ENCODE measurements at places on chromosomes 4 and X.
A peak's percentile ranks its signal among the peaks of the same experiment; 100 is the strongest.

- no peak for DNase-seq
Measured at GRCh38 chrX:65677954-65678469, 10.6 kb downstream of the MSN start.

DNA sequence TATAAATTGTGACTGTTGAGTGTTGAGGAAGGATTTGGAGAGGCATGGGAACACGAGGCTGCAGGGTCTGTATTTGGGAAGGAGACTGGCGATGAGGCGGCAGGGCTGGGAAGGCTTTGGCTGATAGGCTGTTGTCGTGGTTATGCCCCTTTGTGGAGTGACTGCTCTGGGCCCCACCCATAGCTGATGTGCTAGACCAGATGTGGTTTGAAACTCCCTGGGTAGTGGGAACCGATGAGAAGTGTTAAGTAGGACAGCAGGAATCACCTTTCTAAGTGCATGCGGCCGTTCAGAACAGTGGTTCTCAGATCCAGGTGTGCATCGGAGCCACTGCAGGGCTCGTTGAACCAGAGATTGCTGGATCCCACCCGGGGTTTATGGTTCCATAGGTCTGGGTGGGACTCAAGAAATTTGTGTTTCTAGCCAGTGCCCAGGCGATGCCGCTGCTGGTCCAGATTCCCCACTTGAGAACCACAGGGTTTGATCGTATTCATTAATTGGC lies 42.3 kb downstream of the TBC1D14 start:
- DNase-seq, result no peak

- DNase-seq, result no peak
Measured at GRCh38 chr4:85701861-85702321, 226.9 kb downstream of the ARHGAP24 start.

DNA sequence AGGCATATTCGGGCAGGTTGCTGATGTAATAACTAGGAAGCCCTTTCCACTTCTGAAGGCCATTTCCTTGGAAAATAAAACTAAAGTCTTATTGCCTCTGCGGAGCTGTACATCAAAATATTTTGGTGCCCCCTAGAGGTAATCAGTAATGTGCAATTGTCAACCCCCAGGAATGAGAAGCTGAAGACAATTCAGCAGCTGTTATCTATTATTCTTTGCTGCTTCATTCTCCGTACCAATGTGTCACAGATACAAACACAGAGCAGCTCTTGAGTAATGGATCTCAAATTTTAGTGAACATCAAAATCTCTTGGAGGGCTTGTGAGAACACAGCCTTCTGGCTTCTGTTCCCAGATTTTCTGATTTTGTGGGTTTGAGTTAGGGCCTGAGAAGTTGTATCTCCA lies 3.5 kb upstream of the SLIT2 start:
- no peak for DNase-seq

- no peak for DNase-seq
Measured at GRCh38 chrX:39895218-39896110, 202.3 kb downstream of the BCOR start.

DNA sequence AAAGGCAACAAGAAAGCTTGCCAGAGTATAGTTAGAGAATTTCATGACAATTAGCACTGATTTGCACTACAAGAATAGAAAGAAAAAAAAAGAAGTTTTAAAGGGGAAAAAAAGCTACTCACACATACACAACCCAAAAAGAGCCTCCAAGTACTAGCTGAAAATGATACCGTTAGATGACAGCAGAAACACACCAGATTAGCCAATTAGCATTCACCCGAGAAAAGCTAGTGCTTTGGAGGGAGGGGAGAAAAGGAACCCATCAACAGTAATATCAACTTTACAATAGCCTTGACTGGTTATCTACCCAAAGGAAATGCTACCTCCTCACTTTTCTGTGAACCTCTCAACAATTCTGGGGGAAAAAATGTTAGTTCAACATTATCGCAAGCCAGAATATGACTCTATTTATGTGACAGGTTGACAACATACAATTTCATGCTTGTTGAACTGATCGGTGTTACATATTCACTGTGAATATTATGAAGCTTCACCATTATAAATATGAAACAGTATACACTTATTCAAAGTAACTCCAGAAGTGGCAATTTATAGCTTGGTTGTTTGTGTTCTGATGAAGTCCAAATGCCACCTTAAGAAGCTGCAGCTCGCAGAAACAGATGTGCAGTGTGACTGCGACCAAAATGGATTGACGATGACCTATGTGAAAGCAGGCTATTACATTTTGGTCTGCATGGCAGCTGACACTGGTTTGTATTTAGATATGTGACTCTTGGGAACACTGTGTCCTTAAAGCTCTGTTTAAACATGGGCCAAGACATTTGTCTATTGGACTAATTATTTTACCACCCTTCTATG lies 15.9 kb downstream of the PPARGC1A start:
- DNase-seq, result no peak

- peak; percentile 53 for DNase-seq
Measured at GRCh38 chr4:88008122-88008742, 797 bp downstream of the PKD2 start.

DNA sequence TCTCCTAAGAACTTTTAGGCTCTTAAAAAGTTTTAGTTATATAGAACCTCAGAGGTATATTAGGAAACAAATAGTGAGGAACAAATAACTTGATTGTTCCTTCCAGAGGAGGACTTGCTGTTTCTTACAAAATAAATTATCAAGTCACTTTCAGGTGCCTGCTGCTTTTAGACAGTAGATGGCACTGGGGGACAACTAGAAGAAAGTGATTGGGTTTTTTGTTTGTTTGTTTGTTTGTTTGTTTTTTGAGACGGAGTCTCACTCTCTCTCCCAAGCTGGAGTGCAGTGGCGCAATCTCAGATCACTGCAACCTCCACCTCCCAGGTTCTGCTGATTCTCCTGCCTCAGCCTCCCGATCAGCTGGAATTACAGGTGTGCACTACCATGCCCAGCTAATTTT lies 35.4 kb upstream of the CDKL5 start:
- no peak for DNase-seq

- no peak for DNase-seq
Measured at GRCh38 chr4:67403342-67403741, 142.0 kb downstream of the CENPC start.

DNA sequence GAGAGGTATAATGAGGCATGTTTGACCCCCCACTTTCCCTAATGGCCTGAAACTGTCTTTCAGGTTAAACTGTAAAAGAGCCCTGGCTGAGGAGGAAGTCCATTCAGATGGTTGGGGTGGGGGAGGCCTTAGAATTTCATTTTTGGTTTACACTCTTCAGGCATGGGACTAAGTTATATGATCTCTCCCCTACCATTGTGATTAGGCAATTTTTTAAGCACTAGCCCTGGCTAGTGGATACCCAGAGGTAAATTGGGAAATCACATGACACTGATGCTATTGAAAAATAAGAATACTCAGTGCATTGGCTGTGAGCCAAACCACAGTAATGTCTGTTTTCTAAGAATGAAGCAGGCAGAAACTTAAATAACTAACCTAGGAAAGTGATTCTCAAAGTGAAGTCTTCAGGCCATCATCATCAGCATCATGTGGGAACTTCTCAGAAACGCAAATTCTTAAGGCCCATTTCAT lies 149.7 kb downstream of the RRAGB start:
- DNase-seq, result no peak

GRCh38 chr4:24559032-24559821 lies 25.1 kb downstream of the DHX15 start:
- no peak for DNase-seq

- DNase-seq, result no peak
Measured at GRCh38 chr4:183374950-183375555, 52.8 kb upstream of the CLDN24 start.

DNA sequence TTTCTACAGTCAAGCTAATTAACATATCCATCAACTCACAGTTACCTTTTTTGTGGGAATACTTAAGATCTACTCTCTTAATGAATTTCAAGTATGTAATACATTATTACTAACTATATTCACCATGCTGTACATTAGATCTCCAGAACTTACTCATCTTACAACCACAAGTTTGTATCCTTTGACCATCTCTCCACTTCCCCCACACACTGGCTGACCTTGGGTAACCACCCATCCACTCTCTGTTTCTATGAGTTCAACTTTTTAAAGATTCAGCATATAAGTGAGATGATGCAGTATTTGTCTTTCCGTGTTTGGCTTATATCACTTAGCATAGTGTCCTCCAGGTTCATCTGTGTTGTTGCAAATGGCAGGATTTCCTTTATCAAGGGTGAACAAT lies 30.5 kb upstream of the MAGED1 start:
- no peak for DNase-seq

GRCh38 chrX:41234962-41235361 lies 99.0 kb upstream of the DDX3X start:
- no peak for DNase-seq

GRCh38 chr4:187814737-187815465 lies 180.7 kb upstream of the ZFP42 start:
- no peak for DNase-seq

DNA sequence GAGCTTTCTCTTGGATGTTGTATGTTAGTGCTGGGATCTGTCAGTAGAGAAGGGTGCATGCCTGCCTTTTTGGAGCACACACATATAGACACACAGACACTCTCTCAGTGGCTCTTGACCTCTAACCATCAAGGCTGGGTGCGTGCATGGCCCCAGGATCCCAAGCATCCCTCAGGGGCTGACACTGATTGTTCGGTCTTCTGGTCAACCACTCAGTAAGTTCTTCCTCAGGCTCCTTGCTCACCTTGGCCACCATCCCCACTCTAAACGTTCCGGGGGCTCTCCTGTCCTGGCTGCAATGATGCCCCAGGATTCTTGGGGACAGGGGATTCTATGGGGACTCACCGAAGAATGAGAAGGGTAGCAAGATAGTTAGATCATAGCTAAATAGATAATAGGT lies 179.6 kb downstream of the SHOX start:
- DNase-seq, result no peak

- no peak for DNase-seq
Measured at GRCh38 chr4:184824081-184824775, 1.5 kb downstream of the ACSL1 start.

- no peak for DNase-seq
Measured at GRCh38 chrX:4994855-4995254, 1233.8 kb downstream of the NLGN4X start.

- DNase-seq, result no peak
Measured at GRCh38 chrX:71256856-71257255, 2.9 kb upstream of the ZMYM3 start.

DNA sequence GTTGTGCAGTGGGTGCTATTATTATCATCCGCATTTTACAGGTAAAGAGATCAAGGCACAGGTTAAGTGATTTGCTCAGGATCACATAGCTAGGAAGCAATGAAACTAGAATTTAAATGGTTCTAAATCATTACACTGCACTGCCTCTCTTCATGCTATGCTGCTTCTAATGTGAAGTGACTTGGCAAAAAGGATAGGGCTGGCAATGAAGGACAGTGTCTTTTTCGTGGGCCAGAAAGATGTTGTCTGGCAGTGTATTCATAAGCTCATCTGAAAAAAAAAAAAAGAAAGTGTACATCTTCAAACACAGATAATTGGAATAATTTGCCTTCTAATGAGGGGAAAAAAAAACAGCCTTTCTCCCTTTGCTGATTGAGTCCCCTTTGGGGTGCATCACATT lies 132.2 kb upstream of the FUNDC1 start:
- DNase-seq, result no peak

DNA sequence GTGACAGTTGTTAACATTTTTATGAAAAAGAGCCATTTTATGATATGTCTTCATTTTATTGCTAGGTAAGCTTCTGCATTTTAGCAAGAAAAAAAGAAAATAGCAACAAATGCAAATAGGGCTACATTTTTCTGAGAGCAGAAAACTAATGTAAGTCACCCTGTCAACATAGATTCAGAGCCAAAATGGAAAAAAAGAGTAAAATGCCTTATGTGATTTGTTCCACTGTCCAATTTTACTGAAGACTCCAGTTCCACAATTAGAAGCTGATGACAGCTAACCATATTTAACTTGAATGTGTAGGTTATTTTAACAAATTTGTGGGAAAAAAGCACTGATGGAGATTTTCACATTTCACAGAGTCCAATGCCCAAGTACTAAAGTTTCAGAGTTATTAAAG lies 772.3 kb downstream of the FAT4 start:
- DNase-seq, result no peak

GRCh38 chr4:64248186-64248585 lies 161.1 kb downstream of the TECRL start:
- DNase-seq, result no peak

- DNase-seq, result no peak
Measured at GRCh38 chrX:41761702-41762101, 37.7 kb downstream of the GPR82 start.

DNA sequence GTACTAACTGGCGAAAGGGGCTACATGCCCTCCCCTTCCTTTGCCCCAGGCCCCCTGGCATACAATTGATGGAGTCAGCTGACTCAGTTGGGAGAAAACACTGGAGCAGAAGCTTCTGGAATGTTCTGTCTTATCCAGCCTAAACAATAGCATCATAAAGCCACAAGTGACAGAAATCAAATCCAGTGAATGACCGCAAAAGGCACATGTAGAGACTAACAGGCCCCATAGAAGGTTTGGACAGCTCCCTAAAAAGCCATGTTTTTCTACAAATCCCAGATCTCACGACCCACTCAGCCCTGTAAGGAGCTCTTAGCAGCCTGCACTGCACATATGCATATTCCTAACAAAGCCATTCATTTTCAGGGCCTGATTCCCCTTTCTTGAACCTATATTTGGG lies 25.1 kb downstream of the SCARB2 start:
- DNase-seq, result no peak

DNA sequence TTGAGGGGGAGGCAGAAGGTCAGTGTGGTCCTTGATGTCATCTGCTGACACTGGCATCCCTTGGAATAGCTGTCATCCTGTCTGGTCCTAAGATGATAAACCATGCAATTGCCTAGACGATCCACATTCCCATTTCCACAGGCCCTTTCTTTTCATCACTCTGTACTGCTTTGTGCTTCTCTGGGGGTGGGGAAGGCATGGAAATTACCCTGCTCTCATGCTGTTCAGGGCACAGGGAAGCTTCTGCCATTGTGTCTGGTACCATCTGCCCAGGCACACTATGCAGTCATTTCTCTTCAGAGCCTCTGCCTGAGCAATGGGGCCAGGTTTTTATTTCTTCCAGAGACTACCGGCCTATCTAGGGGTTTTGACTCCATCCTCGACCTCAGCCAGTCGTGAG lies 49.7 kb upstream of the ELOVL6 start:
- DNase-seq, result no peak

- DNase-seq, result no peak
Measured at GRCh38 chr4:80015407-80016189, 57.4 kb downstream of the ANTXR2 start.

DNA sequence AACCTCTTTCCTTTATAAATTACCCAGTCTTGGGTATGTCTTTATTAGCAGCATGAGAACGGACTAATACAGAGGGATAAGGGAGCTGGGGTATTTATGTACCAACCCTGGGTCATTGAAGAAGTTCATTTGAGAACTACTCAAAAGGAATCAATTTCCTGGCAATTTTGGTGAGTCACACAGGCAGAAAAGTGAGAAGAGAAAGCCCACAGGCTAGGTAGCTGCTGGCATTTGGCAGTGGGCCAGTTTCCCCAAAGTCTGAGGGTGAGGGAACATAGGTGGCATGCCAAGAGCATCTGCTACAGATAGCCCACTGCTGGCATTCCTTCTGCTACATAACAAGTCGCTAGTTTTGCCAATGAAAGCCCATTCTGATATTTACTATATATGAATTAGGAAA lies 411.2 kb downstream of the MID1IP1 start:
- DNase-seq, result no peak

GRCh38 chr4:18689308-18690115 lies 668.0 kb upstream of the LCORL start:
- peak; percentile 1 for DNase-seq

- DNase-seq, result no peak
Measured at GRCh38 chr4:150087006-150087405, 8.8 kb downstream of the DCLK2 start.

Measured in caudate nucleus (tissue), 63 donors.